Occipital lobe (tissue), 3 donors: ENCODE measurements at places on chromosomes 2 and 18. TPM values are rescaled to one million over a fixed set of nuclear protein-coding genes. Genes with fewer than 3 reads are reported as not detected.

- no peak for DNase-seq
Measured at GRCh38 chr2:16129716-16130540, 189.6 kb downstream of the MYCN start.

DNA sequence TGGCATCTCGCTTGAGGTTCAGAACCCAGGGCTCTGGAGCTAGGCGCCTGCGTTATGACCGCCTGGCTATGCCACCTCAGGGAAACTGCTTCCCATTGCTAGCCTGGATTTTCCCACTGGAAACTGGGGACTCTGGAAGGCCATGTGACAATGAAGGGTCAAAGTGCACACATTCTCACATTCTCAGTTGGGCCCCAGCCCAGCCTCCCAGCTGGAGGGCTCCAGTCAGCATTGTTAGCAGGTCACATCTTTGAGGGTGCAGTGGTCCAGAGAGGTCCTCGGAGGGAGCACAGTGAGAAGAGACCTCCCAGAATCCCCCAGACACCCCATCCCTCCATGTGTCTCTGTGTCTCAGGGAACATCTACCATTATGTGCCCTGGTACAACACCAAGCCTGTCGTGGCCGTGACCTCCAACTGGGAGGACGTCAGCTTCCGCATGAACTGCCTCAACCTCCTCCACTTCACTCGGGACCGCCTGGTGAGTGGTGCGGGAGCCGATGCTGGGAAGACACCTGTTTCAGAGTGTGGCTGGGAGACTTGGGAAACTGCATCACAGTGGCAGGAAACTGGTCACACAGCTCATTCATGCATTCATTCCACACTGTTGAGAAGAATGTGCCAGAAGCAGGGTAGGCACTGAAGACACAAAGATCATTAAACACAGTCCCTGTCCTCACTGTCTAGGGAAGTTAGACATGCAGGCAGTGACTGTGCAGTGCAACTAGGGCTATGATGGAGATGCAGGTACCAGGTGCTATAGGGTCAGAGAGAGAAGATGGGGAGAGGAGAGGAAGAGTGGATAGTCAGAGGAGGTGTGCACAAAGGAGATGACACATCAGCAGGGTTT is 41.6 kb downstream of the FER1L5 start:
- DNase-seq: no peak

The NFU1 gene
- 51.5 TPM for total RNA-seq

DNA sequence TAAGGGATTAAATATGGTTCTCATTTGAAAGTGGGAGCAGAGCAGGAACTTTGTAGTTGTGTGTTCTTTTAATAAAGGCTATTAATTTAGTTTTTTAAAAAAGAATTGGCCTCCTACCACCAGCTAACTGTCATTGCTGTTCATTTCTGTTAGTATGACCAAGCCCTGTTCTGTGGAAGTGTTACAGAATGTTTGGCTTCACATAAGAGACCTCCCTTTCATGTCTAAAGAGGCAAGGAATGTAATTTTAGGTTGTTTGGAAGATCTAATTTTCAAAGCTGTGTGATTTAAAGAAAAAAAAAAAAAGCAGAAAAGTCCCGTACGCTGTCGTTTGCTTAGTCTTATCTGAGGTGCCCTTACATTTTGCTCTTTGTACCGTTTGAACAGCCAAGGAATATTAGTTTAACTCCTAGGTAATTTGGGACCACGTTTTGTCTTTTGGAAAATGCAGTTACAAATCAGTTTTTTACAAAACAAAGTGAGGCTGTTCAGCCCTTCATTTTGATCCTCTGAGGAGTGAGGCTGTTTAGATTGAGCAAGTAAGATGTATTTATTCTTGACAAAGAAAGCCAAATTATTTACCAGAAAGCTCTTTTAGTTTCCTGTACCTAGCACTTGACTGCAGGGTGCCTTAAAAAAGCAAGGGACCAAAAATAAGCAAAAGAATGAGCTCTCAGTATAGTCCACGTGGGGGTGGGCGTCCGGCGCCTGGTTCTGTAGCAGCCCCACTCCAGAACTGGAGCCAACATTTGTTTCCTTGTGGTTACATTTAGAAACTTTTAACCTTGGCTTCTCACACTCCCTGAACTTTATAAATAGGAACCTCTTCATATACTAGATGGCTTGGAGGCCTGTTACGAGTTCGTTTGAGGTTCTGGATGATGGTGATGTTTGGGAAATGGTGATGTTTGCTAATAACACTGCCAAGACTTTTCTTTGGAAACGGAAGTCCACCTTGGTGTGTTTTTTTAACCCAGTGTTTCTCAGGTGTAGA is 136.2 kb downstream of the FMNL2 start:
- DNase-seq: no peak

The CFAP65 gene
- total RNA-seq: 0.16 TPM

DNA sequence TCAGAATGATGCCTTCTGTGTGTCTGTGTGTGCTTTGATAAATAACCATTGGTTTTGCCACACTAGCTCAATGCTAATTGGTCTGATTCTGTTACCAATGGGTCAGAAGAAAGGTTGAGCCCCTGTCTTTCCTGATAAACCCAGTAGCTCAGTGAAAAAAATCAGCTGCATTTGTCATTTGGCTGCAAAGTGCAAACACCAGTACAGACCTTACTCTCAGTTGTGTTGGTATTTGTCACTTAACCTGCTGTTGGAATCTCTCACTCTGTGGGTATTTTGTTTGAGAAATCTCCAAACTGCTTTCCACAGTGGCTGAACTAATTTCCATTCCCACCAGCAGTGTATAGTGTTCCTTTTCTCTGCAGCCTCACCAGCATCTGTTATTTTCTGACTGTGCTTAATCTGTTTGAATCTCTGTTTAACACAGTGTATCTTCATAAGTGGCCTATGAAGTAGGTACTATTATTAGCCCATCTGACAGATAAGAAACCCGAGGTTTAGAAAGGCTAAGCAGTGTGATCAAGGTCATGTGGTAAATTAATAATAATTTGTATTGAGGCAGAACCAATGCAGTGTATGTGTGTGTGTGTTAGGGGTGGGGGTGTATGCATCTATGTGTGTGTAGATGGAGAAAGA is 26.7 kb downstream of the LIMS1 start:
- no peak for DNase-seq

DNA sequence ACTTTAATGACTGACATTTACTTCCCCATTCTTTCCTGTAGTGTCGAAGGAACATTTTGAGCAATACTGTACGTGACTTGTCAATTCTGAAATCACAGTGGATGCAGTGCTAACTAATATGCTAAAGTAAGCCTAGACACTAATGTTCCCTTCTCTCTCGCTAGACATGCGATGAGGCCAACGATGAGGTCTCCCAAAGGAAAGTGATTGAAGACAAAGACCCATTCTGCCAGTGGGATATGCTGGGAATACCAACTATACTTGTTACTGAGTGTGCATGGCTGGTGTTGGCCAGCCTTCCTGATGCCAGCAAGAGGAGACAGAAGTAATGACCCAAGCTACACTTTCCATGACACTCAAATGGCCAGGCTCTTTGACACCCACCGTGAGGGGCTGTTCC is 2.5 kb upstream of the SERPINE2 start:
- DNase-seq: peak; percentile 19

The SPATA3 gene
- not detected for total RNA-seq

DNA sequence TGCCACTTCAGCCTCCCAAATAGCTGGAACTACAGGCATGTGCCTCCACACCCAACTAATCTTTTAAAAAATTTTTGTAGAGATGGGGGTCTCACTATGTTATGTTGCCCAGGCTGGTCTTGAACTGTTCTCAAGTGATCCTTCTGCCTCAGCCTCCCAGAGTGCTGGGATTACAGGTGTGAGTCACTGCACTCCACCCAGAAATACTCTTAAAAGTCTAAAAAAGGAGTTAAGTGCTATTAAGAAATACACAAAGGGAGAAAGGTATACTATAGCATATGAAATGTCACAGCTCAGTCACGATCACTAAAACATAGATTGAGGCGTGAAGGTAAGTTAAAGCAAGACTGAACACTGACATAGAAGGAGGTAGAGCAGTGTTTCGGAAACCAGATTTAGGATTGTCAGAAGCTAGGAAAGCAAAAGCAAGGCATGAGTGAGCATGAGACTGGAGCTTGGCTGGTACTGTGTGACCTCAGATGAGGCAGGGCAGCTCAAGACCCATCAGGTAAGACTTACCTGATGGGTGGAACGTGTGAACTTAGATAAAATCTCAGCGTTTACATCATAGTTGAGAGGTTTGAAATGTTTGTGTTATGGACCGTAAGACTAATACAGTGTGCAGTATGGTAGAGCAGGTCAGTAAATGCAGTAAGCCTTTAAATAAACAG is 9.2 kb downstream of the CCNYL1 start:
- DNase-seq: no peak

DNA sequence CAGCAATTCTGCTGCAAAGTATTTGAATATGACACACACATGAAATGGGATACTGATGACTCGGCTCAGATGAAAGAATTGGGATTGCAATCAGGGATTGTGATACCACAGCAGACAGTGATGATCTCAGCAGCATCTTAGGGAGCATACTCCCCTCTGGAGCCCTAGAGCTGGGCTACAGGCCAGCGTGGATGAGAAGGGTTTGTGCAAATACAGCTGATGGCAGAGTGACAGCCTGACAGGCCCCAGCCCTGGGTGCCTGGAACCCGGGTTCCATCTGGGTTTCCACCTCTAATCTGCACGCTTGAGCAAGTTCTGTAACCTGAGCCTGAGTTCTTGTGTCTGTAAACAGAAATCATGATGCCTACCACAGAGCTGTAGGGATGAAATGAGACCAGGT is 418.0 kb downstream of the LRATD1 start:
- no peak for DNase-seq

The RAD51AP2 gene
- 0.47 TPM for total RNA-seq

The C18orf63 gene
- not detected for total RNA-seq

The ANKAR gene
- 55.4 TPM for total RNA-seq

DNA sequence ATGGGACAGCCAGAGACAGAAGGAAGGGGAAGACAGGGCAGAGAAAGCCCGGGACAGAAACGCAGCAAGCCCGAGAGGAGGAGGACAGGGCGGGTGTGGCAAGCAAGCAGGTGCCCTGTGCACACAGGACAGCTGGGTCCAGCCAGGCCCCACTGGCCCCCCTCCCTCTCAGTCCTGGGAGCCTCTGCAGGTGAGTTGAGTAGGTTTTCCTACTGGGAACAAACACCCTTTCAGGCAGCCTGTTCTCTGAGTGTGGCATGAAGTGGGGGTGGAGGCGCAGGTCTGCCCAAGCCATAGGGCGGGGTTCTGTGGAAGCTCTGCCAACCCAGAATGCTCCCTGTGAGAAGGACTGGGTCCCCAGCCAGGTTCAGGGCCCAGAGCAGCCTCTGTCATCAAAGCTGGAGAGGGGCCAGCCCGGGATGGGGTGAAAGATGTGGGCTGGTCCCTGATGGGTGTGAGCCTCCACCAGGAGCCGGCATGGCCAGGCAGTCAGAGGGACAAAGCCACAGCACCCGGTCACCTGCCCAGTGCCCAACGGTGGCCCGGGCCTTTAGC is 129.4 kb downstream of the TFCP2L1 start:
- no peak for DNase-seq

DNA sequence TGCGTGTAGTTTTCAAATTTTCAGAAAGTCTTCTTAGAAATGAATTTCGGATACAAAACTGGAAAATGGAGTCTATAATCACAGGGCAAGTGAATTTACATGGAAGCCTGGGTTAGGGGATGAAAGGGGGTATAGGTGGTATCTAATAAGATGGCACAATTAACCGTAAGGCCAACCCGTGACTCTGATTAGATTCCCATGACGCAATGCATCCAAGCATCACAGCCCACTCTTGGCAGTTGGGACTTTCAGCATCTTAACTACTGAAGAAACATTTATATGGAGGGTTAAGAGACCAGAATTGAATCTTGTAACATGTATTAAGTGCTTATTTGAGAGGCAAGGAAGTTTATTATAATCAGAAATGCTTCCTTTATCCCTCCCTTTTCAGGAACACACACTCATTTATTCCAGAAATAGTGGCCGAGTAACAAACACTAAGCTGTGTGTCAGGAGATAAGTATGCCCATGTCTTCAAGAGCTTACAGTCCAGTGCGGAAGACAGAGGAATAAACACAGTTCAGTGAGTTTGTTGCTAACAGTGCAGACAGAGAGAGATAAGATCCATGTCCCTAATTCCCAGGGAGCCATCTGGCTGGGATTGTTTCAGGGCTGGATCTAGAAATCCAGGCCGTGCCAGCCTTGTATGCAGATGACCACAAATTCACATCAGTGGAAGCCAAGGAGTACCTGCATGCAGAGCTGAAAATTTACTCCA is 151.2 kb downstream of the ANTXR1 start:
- no peak for DNase-seq

GRCh38 chr18:63951302-63951705 is 2.2 kb downstream of the HMSD start:
- no peak for DNase-seq

- DNase-seq: no peak
Measured at GRCh38 chr2:224861266-224861665, 145.1 kb upstream of the CCDC195 start.

The RND3 gene
- total RNA-seq: 164 TPM

GRCh38 chr18:39788383-39788782 is 2166.7 kb upstream of the PIK3C3 start:
- DNase-seq: no peak

DNA sequence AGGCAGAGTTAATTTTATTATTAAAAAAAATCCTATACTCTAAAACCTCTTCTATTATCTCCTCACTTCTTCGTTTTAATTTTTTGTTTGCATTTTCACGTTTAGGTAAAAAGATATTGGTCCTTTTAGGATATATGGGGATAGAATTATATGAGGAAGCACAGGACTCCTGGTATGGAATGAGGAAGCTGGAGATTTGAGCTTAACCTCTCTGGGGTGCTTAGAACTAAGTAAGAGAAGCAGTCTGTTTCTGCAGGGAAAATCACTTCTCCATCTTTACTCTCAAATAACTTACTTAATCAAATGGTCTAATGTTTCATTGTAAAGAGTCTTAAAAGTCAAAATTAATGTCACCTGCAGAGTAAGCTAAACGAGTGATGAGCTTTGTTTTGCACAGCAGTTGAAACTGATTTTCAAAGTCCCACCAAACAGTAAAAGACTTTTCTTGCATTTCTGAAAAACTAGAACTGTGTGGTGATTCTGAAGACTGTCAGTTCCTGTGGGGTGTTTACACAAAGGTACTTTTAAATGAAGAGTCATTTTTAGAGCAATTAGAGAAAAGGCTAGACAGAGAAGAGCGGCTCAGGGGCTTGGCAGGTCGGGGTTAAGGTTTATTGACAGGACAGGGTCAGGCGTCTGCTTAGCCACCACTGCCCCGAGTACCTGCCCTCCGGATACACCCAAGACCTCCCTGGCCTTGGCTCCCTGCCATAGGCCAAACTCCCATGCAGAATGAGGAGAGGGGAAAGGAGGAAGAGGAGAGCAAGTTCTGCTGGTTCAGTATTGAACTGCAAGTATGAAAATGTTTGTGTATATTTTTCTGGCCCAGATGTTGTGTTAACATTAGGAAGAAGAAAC is 21.6 kb downstream of the METAP1D start:
- no peak for DNase-seq
